ENCODE measurements at places on chromosomes 5 and 9.

- DNase-seq = no peak
Observed at GRCh38 chr9:109229682-109230081, 62.6 kb upstream of the FRRS1L start.

- DNase-seq = no peak
Observed at GRCh38 chr5:7592910-7593309, 197.0 kb downstream of the ADCY2 start.

GRCh38 chr5:127723571-127723970 is 20.4 kb downstream of the CCDC192 start:
- no peak for DNase-seq

- DNase-seq = no peak
Observed at GRCh38 chr9:113808391-113809358, 67.4 kb upstream of the ZNF618 start.

Data from CD4-positive, alpha-beta T cell treated with Interleukin-21 for 1 hour (primary cell).